RPMI7951 (cell line): ENCODE measurements at places on chromosomes 13 and 19.

- peak; percentile 30 for DNase-seq
Observed at GRCh38 chr13:79585033-79585432, 104.1 kb downstream of the NDFIP2 start.

DNA sequence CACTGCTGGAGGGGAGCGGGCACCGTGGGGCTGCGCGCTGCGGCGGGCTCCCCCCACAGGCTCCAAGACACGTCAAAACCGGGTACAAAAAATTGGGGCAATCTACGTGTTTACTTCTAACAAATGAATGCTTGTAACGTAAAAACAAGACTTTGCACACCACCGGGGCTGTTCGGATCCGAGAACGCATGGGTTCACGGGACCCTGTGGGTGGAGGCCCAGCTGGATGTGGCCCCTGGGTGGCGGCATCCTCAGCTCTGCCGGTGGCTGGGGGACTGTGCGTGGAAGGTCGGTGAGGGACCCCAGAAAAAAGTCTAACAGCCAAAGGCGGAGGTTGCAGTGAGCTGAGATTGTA is 10.3 kb upstream of the SLC7A10 start:
- DNase-seq: no peak

- no peak for DNase-seq
Observed at GRCh38 chr19:51503286-51503817, 1.8 kb upstream of the SIGLEC12 start.

- peak; percentile 63 for DNase-seq
Observed at GRCh38 chr13:27792393-27793218, at the start of gene GSX1. Gene GSX1 (plus strand): TSS chr13:27792483. CDS start chr13:27792691, 208 bp downstream.

GRCh38 chr19:33798681-33799111 is 2.0 kb downstream of the KCTD15 start:
- DNase-seq: no peak

DNA sequence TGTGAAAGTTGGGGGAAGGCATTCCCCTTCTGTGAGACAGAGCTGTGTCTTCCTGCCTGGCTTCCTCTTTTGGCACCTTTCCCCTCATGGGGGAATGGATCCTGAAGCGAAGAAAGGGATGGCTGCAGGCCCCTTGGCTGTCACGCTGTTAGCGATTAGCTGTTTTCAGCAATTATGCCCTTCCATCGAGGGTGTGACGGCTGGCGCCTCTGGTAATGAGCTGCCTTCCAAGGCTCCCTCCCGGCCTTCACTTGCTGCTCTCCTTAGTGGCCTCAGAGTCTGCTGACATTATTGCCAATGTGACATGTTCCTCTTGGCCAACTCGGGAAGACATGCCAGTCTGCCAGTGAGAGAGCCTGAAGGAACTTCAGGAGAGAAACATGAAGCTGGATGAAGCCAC is 162.1 kb downstream of the ZIC5 start:
- no peak for DNase-seq

DNA sequence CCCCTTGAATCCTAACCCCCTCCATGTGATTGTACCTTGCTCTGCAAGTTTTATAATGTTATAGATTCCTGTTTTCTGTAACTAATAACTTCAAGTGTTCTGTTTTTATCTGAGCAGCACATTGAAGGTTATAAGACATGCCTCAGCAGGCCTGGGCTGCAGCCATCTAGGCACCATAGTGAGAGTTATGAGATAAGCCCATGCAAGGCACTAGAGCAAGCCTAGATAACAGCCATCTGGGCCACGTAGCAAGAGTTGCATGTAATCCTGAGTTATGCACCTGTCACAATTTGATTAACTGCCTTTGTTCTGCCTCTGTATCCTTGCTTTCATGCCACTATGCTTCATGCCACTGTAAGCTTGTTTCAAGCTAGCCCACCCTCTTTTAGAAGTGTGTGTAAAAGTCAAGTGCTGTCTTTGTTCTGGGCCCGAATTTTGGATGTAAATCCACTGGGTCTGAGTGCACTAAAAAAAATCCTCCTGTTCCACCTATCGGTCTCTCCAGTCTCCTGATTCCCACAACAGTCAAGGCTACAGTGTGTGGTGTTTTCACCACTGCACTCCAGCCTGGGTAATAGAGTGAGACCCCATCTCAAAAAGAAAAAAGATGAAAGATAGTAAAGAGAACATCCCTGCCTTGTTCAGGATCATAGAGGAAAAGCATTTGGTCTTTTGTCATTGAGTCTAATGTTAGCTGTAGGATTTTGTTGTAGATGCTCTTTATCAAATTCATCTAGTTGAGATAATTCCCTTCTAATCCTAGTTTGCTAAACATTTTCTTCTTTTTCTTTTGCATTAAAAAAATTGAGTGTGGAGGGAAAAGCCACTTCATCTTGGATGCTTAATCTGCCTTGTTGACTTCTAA is 16.0 kb upstream of the KBTBD6 start:
- DNase-seq: no peak

DNA sequence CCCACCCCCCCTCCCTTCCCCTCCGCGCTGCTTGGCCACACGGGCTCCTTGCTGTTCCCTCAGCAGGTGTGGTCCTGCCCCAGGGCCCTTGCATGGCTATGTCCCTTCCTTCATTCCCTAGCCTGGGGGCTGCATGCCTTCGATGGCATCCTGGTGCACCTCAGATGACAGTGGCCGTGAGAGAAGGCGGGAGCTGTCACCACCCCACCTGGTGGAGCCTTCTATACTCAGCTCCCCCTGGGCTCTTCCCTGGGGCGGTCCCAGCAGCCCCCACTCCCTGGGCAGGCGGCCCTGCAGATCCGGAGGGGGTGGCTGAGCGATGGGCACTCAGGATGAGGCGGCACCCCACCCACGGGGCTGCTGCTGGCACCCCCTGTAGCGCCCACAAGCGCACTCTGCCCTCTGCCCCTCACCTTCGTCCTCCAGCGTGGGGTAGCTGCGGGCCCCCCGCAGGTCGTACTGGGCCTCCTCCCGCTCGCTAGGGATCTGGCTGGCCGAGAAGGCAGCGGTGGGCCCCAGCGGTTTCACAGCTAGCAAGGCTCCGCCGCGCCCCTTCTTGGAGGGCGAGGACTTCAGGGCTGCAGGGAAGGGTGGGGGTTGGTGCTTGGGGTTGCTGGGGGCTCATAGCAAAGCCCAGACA is 17.2 kb upstream of the CACTIN start:
- DNase-seq: no peak

GRCh38 chr13:106941779-106942178 is 373.8 kb upstream of the ARGLU1 start:
- no peak for DNase-seq

- DNase-seq: no peak
Observed at GRCh38 chr13:45953082-45953481, 99.5 kb downstream of the ZC3H13 start.

DNA sequence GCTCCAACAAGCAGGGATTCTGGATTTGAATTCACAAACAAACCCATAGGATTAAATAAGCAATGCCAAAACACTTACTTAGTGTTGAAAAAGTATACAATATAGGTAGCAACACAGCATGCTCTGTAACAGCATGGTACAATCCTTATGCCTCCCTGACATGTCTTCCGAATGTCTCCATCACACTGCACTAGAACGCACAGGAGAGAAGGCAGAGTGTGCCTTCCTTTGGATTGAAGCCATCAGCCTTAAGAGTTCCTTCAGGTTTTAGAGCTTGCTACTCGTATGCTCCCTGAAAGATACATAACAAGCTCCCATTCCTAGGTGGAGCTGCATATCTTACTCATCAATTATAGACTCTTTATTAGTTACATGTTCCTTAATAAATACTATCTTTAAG is 1573.9 kb upstream of the PRR20A start:
- DNase-seq: no peak

GRCh38 chr13:52374389-52374788 is 31.6 kb downstream of the THSD1 start:
- no peak for DNase-seq

DNA sequence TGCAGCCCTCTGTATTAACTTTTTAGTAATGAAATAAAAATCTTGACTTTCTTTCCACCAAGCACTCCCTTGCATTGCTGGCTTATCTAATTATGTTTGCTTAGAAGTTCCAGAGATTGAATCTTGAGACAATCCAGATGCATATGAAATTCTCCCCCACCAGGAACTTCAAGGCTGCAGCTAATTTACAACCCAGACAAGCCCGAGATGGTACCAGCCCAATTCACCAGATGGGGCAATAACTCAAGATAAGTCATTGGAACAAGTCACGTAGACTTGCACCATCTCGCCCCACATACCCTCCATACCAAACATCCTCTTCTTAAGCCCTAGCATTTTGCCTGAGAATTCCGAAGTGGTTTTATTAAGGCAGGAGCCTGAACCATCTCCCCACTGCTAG is 29.0 kb downstream of the UTP14C start:
- DNase-seq: no peak

DNA sequence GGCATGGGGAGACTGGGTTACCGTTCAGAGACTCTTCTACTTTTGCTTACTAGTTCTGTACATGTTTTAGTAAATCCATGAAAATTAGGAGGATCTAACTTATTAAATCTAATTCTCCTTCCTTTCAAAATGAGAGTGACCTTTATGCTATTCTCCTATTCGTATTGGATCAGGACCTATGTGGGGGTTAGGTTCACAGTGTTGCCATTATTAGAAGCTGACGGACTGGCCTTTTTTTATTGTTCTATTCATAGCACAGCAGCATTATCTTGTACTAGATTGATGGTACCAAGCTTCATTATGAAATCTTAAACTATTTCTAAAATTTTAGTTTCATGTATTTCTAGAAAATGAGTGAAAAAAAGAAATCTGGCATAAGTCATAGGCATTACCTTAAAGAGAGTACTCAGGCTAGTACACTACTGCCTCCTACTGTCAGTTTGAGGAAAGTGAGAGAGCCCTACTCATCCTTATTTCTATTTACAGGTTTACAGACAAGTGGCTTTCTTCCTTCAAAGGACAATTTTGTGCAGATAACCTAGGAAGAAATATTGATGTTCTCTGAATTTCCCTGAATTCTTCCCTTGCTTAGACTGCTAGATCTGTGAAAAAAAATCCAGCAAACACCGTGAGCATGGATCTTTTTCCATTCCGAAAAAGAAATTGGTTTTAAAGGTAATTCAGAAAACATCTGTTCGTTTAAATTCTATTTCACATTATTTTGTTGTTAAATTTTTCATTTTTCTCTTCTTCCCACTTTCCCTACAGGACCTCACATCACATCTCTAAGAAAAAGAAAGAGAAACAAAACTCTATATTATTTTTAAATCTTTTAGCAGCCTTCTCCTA is 485.5 kb downstream of the DIAPH3 start:
- peak; percentile 13 for DNase-seq

DNA sequence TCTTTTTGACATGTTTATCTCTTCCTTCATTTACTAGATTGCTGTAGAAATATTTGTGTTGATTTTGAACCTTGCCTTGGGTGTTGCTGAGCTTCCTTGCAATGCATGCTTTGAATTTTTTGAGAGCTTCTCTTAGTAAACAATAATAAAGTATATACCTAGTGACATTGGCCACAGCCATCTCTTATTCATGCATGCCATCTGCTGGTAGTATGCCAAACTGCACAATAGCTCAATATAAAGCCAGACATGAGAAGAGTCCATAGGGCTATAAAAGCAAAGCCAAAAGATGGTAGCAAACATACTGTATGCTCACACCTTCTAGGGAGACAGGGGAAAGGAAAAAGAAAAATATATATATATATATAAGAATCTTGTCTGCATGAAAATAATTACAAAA is 18.9 kb upstream of the ZSCAN5A start:
- peak; percentile 56 for DNase-seq

DNA sequence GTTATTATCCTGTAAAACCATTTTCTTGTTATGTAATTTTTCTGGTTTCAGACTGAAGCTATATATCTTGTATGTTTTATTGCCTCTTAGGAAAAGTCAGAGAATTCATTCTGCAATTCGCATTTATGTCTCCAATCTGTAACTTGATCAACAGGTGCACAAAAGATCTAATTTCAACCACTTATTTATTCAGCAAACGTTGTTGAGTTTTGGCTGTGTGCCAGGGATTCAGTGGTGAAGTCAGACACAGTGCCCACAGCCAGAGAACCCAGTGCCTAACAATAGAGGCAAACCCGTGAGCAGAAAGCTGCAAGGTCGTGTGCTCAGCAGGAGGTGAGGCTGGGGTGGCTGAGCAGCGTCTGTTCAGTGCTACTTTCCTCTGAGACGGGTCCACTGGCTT is 119.5 kb upstream of the MCF2L start:
- no peak for DNase-seq

- DNase-seq: no peak
Observed at GRCh38 chr13:105083992-105084391, 1451.5 kb downstream of the EFNB2 start.

DNA sequence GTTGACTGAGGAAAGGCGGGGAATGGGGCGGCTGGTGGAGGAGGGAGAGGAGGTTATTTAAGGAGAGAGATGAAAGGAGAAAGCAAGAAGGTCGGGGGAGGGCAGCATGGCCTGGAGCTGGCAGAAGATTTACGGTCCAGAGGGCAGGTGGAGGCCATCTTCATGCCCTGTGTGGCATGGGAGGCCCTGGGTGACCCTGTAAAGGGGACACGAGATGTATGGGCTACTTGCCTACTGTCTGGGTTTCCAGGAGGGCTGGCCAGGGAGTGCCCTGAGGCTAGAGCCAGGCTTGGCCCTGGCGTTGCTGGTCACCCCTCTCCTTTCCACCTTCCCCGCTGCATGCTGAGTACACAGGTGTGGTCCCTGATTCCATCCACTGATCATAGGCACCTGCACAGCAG is 6.1 kb downstream of the WTIP start:
- DNase-seq: no peak

DNA sequence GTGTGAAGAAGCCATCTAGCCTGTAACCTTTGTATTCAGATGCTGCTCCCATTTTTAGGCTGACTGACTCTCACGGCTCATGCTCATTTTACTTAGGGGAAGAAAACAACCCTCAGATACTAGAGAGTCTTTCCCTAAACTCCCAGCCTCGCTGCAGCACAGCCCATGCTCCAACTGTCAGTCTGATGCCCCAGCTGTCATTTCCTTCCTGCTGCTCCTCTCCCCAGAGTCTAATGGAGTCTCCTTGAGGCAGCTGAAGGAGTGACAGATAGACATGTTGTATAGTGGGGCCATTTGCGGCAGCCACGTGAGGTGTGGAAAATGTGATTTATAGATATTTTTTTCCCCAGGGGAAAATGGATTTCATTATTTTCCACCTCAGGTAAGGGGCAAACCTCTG is 59.2 kb upstream of the OLFM4 start:
- DNase-seq: no peak

GRCh38 chr19:1752757-1753728 is at the start of gene ONECUT3:
Gene ONECUT3 (plus strand): TSS chr19:1753506. CDS start chr19:1753663, 157 bp downstream.
- DNase-seq: no peak

DNA sequence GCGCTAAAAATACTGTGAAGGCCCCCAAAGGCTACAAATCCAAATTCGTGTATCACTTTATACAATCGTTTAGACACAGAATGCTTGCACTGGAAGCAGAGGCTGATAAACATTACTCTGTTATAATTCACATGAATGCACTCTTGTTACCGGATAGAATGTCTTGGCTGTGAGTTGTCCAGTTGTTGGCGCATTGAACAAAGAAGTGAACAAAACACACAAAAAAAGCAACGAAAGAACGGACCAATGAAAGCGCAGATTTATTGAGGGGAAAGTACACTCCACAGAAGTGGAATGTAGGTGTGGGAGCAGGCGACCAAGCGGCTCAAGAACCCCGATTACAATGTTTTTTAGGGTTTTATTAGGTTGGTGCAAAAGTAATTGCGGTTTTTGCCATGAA is 529 bp upstream of the ZNF418 start:
- DNase-seq: no peak
